ENCODE measurements at places on chromosomes 7 and 10.

GRCh38 chr10:105807935-105808587, 1167.0 kb downstream of the SORCS3 start:
- no peak for DNase-seq

GRCh38 chr10:109852475-109853037, 70.8 kb downstream of the XPNPEP1 start:
- peak; percentile 40 for DNase-seq

DNA sequence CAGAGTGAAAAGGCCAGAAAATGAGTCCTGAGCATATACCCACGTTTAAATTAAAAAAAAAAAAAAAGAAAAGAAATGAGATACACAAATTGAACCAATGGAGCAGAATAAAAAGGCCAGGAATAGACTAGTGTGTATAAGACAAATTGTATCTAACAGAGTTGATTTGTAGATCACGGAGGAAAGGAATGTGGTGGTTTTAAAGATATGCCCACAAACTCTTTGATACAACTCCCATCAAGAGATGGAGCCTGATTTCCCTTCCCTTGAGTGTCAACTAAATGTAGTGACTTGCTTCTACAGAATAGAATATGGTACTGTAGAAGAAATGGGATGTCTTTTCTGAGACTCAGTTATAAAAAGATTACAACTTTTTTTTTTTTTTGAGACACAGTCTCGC, 10.4 kb downstream of the SYPL1 start:
- DNase-seq, result no peak

GRCh38 chr7:100865372-100865911, 1.7 kb upstream of the TRIP6 start:
- no peak for DNase-seq

GRCh38 chr10:78811174-78811573, 257.6 kb upstream of the ZMIZ1 start:
- DNase-seq, result no peak

DNA sequence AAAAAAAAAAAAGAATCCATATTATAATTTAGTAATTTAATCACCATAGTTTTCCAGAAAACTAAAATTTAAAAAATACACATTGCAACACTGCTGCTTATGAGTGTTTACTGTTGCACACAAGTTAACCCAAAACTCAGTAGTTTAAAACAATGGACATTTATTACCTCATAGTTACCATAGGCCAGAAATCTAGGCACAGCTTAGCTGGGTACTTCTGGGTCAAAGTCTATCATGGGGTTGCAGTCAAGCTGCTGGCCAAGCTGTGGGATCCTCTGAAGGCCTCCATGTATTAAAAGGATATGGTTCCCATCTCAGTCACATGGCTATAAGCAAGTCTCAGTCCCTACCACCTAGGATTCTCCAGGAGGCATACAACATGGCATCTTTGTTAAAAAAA, 83.6 kb downstream of the ZFAND4 start:
- DNase-seq, result no peak

DNA sequence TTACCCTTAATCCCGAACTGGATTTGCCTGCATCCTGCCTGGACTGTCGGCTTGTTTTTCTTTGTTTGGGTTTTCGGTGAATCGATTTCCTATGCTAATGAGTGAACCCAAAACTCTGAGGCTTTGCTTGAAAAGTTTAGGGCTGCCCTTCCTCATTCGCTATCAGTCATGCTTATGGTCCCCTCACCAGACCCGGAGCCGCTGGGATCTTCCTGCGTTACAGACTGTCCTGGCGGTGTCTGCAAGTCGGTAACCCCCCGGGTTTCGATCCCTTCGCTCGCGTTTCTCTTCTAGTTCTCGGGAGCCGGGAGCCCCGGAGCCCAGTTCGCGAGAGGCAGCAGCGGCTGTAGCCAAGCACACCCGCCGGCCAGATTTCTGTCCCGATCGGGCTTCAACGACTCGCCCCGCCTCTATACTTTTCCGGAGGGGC, 2.2 kb downstream of the EMX2 start:
- no peak for DNase-seq

GRCh38 chr10:113225903-113226302, 275.9 kb downstream of the TCF7L2 start:
- no peak for DNase-seq

GRCh38 chr10:27019827-27020226, 80.5 kb downstream of the ANKRD26 start:
- DNase-seq, result no peak

Measured in activated T-helper 2 cell treated with anti-CD3 and anti-CD28 coated beads, Interferon-gamma antibody, Interleukin-2, Interleukin-4, amounts not matched to agents 10 μg/mL and 5 μg/mL and 100 μg/mL, durations not matched to agents 14 hours and 24 hours and 36 hours (primary cell).